ENCODE measurements at places on chromosomes 5 and 9. TPM values are rescaled to one million over a fixed set of nuclear protein-coding genes. Genes with fewer than 3 reads are reported as not detected.

Gene DEPDC1B
- total RNA-seq = 1.1 TPM

Gene CBY3
- not detected for total RNA-seq

Gene HCN1
- total RNA-seq = not detected

Gene ZNF454
- total RNA-seq = 2.1 TPM

Gene MYOZ3
- 0.14 TPM for total RNA-seq

Gene CATSPER3
- 0.14 TPM for total RNA-seq

Gene CNTNAP3B
- 1.3 TPM for total RNA-seq

Gene MEIKIN
- total RNA-seq = not detected

Gene RAB24
- 28.5 TPM for total RNA-seq

Gene LCN15
- total RNA-seq = not detected

Gene HACD4
- total RNA-seq = 6.9 TPM

Gene FCN2
- not detected for total RNA-seq

Gene PHF24
- under 0.01 TPM for total RNA-seq

Gene ZNF300
- 4.6 TPM for total RNA-seq

Gene ELOVL7
- 0.09 TPM for total RNA-seq

Gene CNTFR
- total RNA-seq = under 0.01 TPM
